Activated CD4-positive, alpha-beta T cell treated with anti-CD3 and anti-CD28 coated beads, Interleukin-2, Interleukin-4, amounts not matched to agents 100 ng/mL and 50 ng/mL, durations not matched to agents 16 hours and 8 hours (primary cell): ENCODE measurements at places on chromosomes 16 and 17.

- no peak for DNase-seq
These were observed 46.7 kb downstream of the ACTG1 start for GRCh38 chr17:81465910-81466309.

DNA sequence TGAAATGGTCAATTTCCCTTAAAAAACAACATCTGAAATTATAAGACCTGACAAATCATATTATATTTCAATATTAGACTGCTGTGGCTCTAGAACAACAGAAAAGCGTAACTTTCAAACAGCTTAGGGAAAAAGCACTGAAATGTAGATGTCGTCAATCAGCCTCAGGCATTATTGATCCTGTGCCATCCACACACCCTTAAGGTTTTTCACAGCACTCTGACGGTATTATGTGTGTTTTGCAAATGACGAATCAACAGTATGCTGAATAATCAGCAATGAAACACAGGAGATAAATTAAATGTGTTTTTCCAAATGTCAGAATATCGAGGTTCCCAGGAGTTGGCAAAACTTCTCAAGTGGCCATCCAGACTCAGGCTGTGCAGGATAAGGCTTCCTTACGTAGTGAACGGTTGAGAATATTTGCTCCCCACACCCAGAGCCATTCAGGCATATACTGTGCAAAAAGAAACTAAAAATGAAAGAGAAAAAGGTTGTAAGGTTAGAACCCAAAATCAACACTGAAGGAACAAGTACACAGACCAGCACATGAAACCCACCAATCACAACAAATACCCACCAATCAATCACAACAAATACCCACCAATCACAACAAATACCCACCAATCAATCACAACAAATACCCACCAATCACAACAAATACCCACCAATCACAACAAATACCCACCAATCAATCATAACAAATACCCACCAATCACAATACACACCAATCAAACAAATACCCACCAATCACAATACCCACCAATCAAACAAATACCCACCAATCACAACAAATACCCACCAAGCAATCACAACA lies 7.7 kb upstream of the MBTPS1 start:
- no peak for DNase-seq

- peak; percentile 91 for DNase-seq
These were observed 1.3 kb downstream of the RAB37 start for GRCh38 chr17:74738051-74738996.

DNA sequence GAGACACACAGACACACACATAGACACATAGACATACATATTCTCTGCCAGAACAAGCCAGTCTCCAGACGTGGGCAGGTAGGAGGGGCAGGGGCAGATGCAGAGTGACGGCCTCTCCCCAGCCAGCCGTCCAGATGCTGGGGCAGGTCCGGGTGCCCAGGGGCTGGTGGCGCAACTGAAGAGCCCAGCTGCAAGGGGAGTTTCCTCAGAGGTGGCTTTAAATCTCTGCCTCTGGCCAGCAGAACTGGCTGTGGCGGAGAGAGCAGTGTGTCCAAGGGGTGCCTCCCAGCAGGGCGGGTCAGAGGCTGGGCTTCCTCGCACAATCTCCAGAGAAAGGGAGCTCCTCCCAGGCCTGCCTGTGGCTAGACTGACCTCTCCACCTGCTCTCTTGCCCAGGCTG lies 9.4 kb upstream of the GCGR start:
- no peak for DNase-seq
